ENCODE measurements at places on chromosomes 12 and 14. TPM values are rescaled to one million over a fixed set of nuclear protein-coding genes. Genes with fewer than 3 reads are reported as not detected.

KLRK1 gene
- not detected for total RNA-seq

PSME2 gene
- total RNA-seq, result 52.9 TPM

CACNA2D4 gene
- total RNA-seq, result 3.0 TPM

GPR84 gene
- total RNA-seq, result not detected

GARIN6 gene
- total RNA-seq, result not detected

PRIMA1 gene
- not detected for total RNA-seq

HOXC5 gene
- total RNA-seq, result not detected

SOAT2 gene
- not detected for total RNA-seq

SYT1 gene
- not detected for total RNA-seq

PLEKHG7 gene
- total RNA-seq, result 0.06 TPM

ATG2B gene
- 10.2 TPM for total RNA-seq

HIP1R gene
- 9.2 TPM for total RNA-seq

NOVA1 gene
- total RNA-seq, result 17.1 TPM

CCDC177 gene
- total RNA-seq, result not detected

KIF26A gene
- total RNA-seq, result not detected

SSPN gene
- total RNA-seq, result 7.2 TPM

GLRX5 gene
- total RNA-seq, result 29.9 TPM

SPX gene
- total RNA-seq, result 1.9 TPM

CLEC4C gene
- not detected for total RNA-seq

All from cardiac ventricle fibroblast (primary cell).